ENCODE measurements at places on chromosomes 3 and 15.

- DNase-seq: no peak
Measured at GRCh38 chr3:31503456-31503855, 29.3 kb upstream of the STT3B start.

- no peak for DNase-seq
Measured at GRCh38 chr3:134949150-134949549, 154.1 kb downstream of the EPHB1 start.

- no peak for DNase-seq
Measured at GRCh38 chr3:45730409-45731154, 41.4 kb downstream of the SACM1L start.

DNA sequence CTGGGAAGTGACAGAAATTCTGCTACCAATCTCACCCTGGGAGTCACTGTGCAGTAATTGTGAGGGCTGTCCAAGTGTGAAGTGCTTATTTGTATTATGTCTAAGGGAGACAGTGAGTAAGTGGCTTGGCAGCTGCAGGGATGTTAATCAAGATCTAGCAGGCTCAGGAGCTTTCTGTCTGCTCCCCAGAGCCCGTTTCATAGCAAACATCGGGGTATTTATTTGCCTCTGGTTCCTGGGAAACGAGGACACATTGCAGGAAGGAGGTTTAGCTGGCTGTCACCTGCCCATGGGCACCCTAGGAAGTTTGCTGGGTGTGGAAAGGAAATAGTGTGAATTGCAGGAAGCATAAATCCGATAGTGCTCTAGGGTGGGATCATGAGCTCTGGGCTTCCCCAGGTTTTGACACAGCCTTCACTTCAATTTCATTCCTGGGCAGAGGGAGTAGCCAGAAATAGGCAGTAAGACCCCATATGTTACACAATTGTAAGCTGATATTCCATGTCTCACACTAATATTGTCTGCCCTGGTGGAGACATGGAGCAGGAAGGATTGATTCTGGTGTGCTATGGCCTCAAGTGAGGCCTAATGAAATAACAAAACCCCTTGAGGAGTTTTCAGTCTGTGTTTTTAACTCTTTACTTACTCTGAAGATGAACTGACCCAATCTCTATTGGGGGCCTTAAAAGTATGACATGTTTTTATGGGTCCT lies 74.1 kb upstream of the MITF start:
- no peak for DNase-seq

- DNase-seq: no peak
Measured at GRCh38 chr15:61122647-61123375, 106.3 kb downstream of the RORA start.

DNA sequence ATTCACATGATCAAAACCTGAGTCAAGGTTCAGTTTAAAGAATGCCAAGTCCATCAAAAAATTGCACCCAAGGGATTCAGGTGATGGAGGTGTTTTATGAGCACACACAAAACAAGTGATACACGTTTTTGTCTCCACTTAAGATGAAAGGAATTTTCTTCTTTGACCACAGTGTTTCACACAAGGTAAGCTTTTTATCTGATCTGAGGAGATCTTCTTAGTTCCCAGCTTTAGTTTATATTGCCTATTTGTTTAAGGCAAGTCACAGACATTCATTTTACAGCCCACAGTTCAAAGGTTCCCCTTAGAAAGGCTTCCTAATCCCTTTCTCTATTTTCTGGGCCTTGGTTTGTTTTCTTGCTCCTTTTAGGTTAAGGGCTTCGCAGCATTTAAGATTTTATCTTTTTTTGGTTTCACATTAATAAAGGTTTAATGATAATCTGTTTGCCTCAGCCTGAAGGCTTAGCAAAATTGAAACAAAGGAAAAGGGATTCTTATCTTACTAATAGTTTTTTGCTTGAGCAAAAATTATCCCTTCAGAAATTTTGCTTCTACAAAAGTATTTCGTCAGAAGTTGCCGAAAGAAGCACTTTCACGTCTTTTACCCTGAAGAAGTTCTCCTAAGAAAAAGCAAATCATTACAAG lies 420.5 kb upstream of the NAALADL2 start:
- DNase-seq: no peak

GRCh38 chr15:42133886-42134502 lies 22.4 kb downstream of the PLA2G4F start:
- DNase-seq: no peak

DNA sequence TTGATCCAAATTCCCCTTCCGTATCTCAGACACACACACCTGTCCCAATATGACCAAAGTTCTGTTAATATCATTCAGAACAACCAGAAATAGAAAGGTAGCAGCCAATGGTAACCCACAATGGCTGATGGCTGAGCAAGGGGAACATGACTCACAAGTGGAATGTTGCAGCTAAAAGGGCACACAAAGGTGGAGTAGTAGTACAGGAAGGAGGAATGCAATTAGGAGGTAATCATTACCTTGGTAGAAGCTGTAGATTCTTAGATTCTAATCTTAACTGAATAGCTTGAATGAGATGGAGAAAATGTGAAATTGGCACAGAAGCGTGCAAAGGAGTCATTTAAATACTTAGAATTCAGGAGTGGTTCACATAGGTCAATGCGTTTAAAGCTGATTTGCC lies 347.9 kb downstream of the NR2F2 start:
- no peak for DNase-seq

DNA sequence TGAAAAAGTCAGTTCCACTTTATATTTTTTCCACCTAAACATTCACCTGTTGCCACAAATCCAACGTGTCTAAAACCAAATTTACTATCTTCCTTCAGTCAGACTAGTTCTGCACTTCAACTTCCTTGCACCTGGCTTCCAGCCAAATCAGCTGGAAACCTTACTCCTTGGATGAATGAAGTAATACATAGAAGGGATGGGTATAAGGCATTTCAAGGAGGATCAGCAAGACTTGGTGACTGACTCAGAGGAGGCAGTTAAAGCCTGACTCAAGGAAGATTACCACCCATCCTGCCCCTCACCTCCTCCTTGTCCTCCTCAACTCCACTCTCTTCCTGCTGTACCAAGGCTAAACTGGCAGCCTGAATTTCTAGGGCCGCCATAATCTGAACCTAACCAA lies 37.1 kb downstream of the QTRT2 start:
- no peak for DNase-seq

DNA sequence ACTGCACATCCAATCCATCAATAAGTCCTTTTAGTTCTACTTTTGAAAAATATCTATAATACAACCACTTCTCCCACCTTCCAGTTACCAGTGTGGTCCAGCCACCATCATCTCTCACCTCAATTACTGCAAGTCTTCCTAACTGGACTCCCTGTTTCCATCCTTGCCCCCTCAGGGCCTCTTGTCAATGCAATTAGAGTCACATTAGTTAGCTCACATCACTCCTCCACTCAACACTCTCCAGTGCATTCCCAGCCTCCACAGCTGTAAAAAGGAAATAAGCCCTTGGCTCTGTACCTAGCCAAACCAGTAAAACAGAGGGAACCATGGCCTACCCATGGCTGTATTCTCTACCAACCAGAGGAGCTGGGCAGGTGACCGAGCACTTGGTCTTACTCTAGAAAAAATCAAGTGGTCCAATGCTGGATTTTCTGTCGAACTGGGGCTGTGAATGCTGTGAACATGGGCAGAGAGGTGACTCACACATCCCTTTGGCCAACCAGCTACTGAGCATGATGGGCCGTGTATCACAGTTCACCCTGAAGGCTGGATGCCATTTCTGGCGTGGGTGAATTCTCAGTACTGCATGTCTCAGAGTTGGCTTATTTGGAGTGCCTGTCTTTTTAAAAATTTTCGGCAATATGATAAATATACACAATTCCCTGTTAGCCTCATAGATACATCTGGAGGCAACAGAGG lies 62.5 kb upstream of the C15orf61 start:
- no peak for DNase-seq

GRCh38 chr3:152364237-152364636 lies 95.5 kb downstream of the MBNL1 start:
- DNase-seq: no peak

DNA sequence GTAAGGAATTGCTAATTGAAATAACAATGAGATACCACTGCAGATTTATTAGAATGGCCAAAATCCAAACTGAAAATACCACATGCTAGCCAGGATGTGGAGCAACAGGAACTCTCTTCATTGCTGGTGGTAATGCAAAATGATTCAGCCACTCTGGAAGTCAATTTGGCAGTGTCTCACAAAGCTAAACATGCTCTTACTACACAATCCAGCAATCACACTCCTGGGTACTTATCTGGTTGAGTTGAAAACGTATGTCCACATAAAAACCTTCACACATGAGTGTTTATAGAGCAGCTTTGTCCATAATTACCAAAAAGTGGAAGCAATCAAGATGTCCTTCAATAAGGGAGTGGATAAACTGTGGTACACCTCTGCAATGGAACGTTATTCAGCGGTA lies 113.3 kb downstream of the SMAD6 start:
- no peak for DNase-seq

GRCh38 chr3:177778633-177779032 lies 581.4 kb upstream of the TBL1XR1 start:
- no peak for DNase-seq

GRCh38 chr3:164340273-164340672 lies 738.0 kb downstream of the SI start:
- no peak for DNase-seq

DNA sequence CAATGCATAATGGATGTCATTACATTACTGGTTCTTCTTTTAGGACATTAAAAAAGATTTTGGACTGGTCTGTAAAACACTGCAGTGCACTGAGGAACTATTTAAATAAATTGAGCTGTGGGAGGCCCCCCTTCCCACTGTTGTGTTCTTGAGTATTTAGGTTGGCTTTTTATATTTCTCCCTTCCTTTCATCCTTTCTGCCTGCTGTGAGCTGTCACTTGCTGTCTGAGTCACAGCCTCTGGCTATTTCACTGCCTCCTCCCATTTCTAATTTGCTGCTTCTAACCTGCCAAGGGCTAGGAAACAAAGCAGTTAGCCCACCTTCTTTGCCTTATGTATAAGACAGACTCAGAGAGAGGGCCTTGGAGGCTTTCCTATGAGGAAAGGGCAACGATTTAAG lies 89.0 kb upstream of the FNDC3B start:
- no peak for DNase-seq

- DNase-seq: no peak
Measured at GRCh38 chr3:57393977-57394376, 101.5 kb upstream of the ASB14 start.

DNA sequence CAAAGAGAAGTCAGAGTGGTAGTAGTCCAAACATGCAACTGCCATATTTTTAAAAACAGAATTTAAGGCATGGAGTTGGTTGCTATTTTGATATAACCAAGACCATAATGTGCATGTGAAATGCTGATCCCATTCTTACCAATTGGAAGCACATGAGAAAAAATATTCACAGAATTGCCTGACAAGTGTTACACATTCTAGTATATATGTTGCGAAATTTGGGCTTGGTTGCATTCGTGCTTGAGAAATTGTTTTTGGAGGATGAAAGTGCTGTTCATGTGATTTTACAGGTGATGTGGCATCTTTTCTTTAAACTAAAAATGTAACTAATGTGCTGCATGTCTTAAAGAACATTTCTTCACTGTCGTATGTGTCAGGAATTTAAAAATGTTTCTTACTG lies 199.7 kb downstream of the CHL1 start:
- no peak for DNase-seq

- DNase-seq: no peak
Measured at GRCh38 chr15:95590533-95591044, 739.9 kb upstream of the NR2F2 start.

- DNase-seq: no peak
Measured at GRCh38 chr3:41080141-41080540, 119.2 kb upstream of the CTNNB1 start.

DNA sequence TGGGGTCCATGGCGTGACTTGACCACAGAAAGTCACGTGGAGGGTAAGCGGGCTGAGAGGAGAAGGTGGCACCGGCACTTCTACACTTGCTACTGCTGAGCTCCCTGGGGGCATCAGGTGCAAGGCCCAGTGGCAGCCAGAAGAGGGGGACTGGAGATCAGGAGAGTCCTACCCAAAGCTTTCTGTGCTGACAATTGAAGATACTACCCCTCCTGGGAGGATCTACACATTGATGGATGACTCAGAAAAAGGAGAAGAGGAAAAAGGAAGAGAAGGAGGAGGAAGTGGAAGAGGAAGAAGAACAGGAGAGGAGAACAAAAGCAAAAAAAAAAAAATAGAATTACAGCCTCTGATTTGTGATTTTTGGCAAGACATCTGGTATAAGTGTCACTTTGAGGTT lies 41.2 kb downstream of the MYO5C start:
- DNase-seq: no peak

GRCh38 chr15:78130466-78131294 lies 565 bp downstream of the CIB2 start:
- DNase-seq: no peak

GRCh38 chr3:196073255-196073753 lies 8.6 kb downstream of the TFRC start:
- DNase-seq: peak; percentile 77

DNA sequence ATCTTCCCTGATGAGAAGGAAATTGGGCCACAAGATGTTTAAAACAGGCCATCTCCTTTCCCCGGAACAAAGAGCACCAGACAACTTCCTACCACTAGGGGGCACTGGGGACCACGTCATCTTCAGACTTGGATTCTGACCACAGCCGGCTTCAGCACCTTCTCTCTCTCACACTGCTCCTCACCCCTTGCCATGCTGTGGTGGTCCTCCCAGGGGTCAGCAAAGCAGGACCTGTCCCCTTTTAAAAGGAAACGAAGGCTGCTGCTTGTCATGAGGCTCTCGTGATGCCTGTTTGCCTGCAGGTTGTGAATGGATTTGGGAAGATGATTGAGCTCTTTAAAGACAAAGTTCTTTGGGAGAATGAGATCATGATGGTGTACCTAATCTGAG lies 16.2 kb downstream of the RFT1 start:
- DNase-seq: peak; percentile 11

- DNase-seq: no peak
Measured at GRCh38 chr3:151307583-151308488, 8.8 kb downstream of the GPR87 start.

DNA sequence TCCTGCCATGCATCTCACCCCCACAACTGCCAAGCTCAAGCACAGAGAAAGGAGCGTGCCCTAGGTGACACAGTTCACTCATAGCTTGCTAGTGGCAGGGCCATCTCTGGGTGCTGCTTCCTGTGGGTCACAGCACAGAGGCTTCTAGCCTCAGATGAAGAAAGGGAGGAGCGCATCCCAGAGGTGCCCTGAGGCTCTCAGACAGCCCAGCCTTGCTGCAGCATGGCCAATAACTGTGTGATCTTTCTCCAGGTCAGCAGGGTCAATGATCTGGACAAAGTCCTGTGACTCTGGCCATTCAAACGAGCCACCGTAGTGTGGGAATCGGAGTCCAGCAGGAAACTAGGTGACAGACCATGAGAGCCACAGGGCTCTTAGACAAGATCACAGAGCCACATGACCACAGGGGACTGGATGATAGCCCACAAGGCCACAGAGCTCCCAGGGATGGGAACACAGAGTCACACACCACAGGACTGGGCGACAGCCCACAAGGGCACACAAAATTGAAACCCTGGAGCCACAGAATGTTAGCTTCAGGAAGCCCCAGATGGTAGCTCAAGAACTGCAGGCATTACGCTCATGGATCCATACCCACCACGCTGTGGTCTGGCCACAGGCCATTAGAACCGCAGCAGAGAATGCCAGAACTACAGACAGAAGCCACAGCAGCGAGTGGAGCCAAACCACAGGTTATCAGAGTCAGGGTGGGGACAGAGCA lies 25.9 kb upstream of the GRIP2 start:
- DNase-seq: no peak

- no peak for DNase-seq
Measured at GRCh38 chr3:8793242-8793641, 23.8 kb upstream of the OXTR start.
